Left ventricle myocardium inferior (tissue), 1 donor: ENCODE measurements at places on chromosomes 11 and 22. TPM values are rescaled to one million over a fixed set of nuclear protein-coding genes. Genes with fewer than 3 reads are reported as not detected.

GRCh38 chr11:15144347-15144746, 29.6 kb downstream of the INSC start:
- DNase-seq = no peak

DNA sequence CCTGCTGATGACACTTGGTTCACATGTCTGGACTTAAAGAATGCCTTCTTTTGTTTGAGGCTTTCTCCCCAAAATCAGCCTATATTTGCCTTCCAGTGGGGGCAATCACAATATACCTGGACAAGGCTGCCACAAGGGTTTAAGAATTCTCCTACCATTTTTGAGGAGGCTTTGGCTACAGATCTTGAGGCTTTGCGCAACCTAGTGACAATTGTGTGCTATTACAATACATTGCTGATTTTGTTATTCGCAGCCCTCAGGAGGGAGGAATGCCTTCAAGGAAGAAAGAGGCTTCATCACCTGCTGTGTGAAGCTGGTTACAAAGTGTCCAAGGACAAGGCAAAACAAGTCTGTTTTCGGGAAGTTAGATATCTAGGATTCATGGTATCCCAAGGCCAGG, 50.8 kb upstream of the OR4C15 start:
- DNase-seq = no peak

The C11orf87 gene
- 0.14 TPM for total RNA-seq

The PRG2 gene
- not detected for total RNA-seq

DNA sequence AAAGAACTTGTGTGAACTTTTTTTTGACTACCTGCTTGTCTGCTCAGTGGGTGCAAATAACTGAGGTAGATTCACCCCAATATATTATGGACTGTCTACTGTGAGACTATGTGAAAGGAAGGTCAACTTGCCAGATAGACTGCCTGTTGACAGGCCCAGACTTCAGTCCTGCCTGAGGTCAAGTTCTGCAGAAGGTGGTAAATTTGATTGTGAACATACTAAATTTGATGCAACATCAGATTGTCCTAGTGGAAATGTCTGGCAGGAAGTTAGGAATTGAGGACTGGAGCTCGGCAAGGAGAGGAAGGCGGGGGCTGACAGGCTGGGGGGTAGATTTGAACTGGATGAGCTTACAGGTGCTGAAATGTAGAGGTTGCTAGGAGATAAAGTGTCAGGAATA, 140.7 kb downstream of the TTC28 start:
- no peak for DNase-seq

DNA sequence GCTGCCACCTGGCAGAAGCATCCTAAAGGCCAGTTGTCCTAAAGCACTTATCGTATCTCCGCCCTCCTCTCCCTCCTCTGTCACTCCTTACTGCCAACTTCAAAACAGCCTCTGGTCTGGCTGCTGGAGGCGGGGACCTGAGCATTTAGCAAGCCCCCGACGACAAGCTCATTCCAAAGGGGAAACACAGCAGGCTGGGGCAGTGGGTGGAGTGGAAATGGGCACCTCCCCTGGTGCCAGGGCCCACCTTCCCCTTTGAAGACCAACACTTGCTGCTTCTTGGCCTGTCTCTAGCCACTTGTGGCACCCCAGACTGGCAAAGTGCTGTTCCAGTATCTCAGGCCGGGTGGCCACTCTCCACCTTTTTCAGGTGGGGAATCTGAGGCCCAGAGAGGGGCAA, 3.6 kb downstream of the MAP3K11 start:
- no peak for DNase-seq

The BARX2 gene
- total RNA-seq = not detected

The OR52N4 gene
- total RNA-seq = not detected

DNA sequence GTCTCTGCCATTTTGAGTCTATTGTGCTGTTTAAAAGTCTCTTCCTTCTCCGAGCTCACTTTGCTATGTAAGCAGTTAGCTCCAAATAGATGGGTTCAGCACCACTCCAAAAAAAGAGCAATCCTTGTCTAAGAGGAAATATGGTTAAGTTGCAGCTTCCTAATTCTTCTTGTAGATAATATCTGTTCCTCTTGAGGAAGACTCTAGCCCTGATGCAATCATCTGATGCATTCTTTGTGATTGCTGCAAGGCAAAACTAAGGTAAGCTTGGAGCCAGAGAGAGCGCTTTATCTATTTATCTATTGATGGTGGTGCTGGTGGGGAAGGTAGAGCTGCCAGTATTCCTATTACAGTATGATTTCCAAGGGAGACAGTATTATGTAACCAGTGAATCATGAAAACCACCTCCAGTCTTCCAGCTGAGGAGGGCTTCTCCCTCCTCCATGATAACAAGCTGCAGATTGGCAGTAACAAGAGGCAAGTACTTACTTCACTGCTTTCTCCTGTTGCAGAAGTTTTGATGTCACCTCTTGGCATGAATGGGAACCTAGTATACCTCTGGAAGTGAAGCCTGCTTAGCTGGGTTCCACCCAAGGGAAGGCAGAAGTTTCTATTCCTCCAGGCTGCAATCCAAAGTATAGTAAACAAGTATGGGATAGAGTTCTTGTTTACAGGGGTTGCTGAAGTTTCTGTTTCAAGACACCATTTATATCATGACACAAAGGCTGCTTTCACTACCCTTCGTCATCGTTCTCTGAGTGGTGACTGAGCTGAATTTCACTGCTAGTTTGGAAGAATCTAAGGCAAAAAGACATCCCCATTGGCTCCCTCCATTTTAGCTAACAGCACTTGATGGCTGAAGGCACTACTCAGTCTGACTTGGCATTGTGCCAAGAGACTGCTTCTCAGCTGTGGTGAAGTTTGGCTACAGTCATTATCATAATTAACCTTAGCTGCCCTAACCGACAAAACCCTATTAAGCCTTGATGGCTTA, 49.7 kb downstream of the FDX1 start:
- no peak for DNase-seq

- no peak for DNase-seq
These were observed 28.6 kb downstream of the TECTA start for GRCh38 chr11:121129362-121130340.
